T-helper 2 cell (primary cell): ENCODE measurements at places on chromosomes 5 and 9.
A peak's percentile ranks its signal among the peaks of the same experiment; 100 is the strongest.

DNA sequence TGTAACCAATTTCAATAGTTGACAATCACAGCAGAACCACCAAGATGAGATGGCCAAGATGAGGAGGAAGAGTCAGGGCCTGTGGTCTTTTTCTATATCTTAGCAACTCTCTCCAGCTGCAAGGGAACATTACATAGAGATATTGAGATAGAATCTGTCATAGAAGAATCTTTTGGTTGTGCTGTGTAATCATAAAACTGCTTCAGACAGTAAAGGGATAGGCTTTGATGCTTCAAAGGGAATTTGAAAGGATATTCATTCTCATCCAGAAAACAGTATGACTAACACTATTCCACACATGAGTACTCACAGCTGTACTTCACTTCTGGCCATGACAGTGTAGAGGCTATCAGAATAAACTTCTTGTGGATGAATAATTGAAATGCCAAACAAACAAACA is 145.9 kb downstream of the YIPF5 start:
- DNase-seq = no peak

- DNase-seq = no peak
Measured at GRCh38 chr5:102638316-102638715, 116.8 kb upstream of the PAM start.

- peak; percentile 88 for DNase-seq
Measured at GRCh38 chr5:126777257-126777974, 480 bp downstream of the LMNB1 start.

DNA sequence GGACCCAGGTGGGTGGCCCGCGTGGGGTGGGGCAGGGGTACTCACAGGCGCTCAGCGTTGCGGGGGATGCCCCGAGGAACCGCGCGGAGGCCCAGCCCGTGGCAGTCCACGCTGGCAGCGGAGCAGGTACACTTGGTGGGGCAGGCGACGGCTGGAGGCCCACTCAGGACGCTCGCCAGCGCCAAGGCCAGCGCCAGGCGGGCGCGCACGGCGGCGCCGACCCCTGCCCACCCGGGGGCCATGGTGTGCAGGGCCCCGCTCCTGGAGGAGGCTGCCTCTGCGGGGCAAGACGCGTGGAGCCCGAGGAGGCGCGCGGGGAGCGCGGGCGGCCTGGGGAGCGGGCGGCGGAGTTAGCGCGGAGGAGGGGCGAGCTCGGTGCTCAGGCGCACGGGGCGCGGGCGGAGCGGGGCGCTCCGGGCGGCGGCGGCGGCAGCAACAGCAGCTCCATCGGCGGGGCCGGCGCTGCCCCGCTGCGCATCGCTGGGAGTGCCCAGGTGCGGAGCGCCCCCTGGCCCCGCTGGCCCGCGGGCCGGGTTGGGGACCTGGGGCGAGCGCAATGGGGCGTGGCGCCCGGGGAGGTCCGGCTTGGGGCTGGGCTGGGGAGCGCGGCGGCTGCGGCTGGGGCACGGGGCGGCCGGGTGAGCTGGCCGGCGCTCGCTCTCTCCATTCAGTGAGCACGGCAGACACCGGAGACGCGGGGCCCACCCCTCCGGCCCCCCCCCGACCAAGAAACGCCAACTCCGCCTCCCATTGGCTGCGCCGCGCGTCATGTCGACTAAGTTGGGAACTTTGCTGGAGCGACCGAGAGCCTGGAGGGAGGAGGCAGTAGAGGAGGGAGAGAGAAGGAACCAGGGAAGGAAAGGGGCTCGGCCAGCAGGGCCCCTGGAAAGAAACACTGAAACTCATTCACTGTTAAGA is at the start of gene SLIT3:
Gene SLIT3, minus strand, starts transcription at position 672 of the 918 bp plus-strand sequence. Its CDS starts 430 bp downstream, at position 242.
- no peak for DNase-seq

DNA sequence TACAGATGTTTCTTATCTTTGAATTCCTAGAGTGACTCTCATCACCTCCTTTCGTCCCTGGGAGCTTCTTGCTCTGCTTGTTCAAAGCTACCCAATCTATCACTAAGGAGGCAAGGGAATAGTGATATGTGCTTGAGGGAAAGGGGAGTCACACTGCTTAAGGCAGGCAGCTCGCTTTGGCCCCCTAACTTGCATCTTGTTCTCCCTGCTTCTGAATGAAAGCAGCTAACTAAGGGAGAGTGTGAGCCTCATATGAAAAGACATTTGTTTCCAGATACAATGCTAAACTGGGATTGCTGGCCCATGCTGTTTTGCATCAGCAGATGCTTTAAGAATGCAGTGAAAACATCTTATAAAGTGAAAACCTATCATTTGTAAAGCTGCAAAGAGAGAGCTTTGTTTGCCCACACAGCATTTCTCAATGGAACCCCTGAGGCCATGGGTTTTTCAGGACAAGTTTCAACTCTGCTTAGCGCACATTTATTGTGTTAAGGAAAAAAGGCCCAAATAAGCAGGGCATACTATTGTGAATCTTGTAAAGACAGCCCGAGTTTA is 367.9 kb upstream of the ADAMTSL1 start:
- no peak for DNase-seq

DNA sequence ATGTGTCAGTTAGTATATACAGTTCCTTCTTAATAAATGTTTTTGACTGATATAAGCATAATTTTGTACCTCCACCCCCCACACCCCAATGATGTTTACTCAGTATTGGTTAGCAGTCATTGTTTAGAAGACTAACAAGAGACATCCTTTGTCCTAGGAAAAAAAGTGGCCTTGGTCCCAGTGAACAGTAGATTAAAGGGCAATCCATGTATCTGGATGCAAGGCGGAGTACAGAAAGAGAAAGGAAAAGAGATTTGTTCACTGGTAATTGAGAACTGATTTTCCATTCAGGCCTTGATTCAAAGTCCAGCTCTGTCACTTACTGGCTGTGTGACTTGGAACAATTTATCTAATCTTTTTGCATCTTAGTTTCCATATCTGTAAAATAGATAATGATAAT is 4.6 kb downstream of the RALGPS1 start:
- DNase-seq = no peak

- no peak for DNase-seq
Measured at GRCh38 chr5:3329427-3329826, 266.2 kb upstream of the IRX1 start.

DNA sequence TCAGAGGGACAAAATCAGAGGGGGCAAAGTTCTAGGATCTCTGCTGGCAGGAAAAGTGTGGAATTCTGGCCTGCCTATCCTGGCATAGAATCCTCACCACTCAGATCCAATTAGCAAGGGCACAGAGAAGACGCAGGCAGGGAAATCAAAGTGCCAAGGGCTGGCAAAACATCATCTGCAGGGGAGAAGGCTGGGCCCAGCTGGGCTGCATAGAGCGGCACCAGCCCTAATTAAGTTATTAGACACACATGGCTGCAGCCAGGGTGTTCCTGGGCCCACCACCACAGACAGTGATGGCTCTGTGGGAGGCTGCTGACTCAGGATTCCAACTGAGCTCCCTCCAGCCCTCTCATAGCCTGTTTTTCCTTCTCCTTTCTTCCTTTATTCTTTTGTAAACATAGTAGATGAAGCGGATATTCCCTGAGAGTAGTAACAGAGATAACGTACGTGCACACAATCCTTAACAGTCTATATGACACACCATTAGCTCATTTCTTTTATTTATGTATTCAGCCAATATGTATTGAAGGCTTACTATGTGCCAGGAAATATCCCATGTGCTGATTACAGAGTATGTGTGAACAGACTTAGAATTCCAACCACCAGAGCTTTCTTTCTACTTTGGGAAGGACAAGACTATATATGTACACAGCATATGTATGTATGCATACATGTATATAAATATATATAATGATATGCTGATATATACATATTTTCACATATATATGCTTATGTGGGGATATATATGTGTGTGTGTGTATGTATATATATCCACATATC is 236.1 kb downstream of the ASTN2 start:
- no peak for DNase-seq

DNA sequence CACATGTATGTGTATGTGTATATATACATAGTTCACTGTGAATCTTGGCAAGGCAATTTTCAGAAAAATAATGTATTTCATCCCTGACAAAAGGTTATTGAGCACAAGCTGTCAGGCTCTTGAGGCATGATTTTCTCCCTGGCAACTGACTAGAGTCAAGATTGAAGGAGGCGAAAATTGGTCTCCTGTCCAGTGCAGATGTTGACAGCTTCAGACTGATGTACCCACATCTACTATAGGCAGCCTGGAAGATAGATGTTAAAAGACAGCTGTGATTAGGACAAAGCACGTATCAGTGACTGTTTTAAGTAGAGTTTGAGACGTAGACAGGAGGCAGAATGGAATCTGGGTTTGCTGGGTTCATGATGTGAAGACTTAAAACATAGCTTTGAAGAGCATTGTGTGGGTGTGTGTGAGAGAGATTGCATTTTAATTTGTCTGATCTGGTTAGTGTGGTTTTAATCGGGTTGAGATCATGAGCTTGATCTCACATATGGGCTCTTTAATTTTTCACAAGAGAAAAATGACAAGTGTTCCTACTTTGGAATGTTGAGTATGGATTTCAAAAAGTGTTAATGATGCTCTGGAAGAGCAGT is 39.1 kb downstream of the CTNNA1 start:
- no peak for DNase-seq

- no peak for DNase-seq
Measured at GRCh38 chr5:119454171-119454570, 1.9 kb downstream of the HSD17B4 start.

GRCh38 chr5:108420755-108421154 is 38.9 kb upstream of the FBXL17 start:
- no peak for DNase-seq

DNA sequence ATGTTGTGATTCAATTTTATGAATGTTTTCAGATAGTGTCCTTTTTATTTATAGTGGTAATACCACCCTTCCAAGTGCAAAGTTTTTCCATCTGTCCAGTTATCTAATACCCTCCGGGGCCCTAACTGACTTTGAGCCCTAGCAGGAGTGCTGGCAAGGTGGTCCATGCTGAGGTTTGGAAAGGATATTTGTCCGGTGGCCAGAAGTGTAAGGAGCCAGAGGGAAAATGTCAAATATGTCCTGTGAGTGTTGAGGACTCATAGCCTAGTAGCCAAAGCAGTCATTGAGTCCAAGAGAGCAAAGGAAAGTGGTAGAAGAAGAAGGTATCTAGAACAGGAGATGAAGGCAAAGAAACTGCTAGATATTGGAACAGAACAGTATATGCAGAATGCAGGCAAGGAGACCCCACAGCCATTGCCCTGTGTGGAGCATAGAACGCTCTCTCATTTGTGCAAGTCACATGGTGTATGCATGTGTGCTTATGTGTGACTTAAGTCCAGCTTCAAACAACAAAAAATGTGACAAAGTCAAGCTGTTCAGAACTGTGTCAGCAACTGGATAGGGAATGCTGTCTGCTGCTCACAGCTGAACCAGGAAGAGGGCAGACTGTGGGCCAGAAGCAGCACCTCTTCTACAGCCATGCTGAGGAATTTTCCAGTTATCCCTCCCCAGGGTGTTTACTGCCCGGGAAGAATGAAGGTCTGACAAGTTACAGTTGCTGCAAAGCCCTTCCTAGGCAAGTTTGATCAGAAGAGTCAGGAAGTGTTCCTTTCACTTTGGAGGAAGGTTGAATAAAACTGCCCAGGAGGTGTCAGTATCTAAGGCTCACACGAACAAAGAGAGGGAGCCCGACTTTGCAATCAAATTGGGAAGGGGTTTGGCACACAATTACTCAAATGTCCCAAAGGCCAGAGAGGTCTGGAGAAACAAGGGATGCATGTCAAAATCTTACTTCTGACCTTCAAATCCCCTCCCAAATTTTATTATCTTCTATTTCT is 463.3 kb upstream of the DMAC1 start:
- DNase-seq = no peak

DNA sequence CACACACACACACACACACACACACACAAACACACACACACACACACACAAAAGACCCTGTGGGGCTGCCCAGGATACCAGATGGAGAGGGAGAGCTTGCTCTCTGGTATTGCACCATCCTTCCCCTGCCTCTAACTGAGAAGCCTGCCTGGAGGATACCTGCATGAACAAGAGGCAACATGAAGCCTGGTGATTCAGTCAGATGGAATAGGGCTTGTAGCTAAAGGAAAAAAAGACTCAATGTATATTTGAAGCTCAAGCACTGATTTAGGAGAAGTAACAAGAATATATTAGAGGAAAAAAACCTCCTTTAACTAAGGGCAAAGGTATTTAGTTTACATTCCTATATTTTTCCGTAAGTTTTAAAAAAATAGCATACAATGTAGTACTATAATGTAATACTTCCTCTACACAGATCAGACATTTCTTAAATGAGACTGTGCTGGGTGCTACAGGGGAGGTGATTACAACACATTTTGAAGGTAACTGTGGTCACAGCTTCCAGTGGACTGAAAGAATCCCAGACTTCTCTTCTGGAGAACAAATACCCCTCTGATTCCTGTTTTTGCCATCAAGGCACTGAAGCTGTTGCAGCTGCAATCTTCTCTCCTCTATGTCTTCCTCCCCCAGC is 169.3 kb downstream of the DCP2 start:
- no peak for DNase-seq

GRCh38 chr5:35694481-35694880 is 76.8 kb downstream of the SPEF2 start:
- no peak for DNase-seq

DNA sequence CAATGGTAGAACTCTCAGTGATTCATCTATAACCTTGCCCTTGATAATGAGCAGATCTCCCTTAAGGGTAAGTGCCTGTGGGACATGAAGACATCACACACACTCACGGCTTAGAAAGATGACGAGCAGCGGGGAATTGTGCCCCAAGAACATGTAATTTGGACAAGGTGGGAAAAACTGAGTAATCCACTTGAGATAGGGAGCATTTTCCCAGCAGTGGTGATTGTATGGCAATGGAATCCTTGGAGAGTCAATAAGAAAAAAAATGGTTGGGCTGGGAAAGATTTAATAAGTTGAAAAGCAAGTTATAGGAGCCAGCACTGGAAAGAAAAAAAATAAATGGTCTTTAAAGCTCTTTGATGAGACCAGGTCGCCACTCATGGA is 193.1 kb downstream of the GLIS3 start:
- DNase-seq = no peak

DNA sequence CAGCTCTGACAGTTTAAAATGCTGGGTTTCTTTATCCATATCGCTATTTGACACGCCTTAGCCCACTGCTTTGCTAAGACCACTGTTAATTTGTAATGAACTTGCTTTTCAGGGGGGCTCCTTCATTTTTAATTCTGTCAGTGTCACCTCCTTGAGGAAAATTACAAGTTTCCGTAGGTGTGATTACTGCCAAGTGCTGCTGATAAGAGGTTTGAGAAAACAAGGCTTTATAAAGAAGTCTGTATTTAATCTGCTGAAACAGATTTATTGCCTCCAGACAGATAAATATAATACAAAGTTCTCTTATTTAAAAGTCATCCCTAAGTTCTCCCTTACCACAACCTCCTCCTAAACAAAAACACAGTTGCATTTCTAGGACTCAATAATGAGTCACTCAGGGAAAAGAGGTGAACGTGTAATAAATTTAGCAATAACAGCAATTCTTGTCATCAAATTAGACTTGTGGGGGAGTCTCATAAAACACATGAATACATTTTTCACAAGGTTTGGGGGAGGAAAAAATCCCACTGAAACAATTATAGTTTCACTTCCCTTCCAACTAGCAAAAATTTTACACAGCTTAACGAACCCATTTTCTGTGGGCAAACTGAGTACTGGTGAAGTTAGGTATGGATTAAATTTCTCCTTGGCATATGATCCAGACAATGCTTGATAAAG is 72.8 kb downstream of the MAPKAP1 start:
- no peak for DNase-seq
